ENCODE measurements at places on chromosomes 16 and 17.

- H3K36me3 ChIP-seq, result peaks cover 7% of the 10 kb centered on the region
- no peaks in the 10 kb centered on the region for H3K4me1 ChIP-seq
- no peak for DNase-seq
These were observed 18.9 kb upstream of the CYLD start for GRCh38 chr16:50722960-50723359.

DNA sequence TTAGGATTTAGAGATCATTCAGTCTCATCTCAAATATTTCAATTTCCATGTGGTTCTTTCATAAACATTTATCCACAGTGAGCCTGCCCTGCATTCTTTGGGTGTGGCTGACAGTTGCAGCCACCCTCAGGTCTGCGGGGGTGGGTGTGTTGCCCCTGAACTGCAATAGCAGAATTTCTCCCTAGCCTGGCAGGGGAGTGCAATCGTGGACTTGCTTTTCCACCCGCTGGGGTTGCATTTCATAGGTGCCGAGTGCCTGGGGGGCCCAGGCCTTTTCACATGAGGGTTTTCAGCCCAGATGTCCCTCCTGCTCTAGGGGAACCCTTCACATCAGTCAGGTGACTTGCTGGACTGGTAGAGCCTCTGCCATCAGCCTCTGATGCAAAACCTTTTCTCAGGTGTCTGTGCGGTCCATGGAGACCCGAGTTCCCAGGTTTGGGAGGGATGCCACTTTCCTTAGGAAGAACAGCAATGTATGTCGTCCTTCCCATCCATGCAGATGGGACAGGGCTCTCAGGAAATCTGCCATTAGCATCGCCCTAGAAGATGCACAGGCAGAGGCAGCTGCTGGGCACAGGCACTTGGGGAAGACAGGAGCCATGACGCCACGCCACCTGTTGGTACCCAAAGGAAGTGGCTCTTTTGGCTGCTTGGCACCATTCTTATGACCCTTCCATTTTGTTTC lies 2.4 kb upstream of the USP36 start:
- peak; percentile 66 for DNase-seq
- no peaks in the 10 kb centered on the region for H3K27me3 ChIP-seq
- no peak overlapping the region for H3K4me3 ChIP-seq
- peaks cover 15% of the 10 kb centered on the region for H3K4me1 ChIP-seq
- H3K27ac ChIP-seq, result no peak overlapping the region

DNA sequence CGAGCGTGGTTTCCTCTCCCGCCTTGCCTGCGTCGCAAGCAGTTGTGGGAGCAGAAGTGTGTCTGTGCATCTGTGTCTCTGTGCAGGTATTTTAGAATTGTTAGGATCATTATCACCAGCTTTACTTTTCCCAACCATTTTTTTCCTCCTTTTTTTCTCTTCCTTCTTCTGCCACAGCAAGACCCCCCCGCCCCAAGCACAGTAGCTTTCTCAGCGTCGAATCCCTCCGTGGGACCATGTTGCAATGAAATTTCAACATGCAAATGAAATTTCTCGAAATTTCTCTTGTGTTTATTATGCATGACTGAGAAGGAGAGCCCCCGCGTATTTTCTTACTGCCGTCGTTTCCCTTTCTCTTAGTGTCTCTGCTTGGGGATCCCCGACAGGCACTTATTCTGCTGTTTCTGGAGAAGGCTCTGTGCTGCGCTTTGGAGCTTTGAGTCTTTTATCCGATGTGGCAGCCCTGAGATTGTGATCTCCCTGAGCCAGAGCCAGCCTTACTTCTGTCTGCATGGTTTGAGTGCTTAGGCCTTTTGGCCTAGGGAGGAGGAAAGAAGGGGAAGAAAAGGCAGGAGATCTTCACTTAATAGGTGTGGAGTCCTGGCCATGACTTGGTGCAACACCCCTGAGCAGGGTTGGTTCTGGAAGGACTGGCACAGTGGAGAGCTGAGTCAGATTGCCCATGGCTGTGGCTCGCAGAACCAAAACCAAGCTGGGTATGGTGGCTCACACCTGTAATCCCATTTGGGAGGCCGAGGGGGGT lies 5.0 kb downstream of the ARMC7 start:
- no peak overlapping the region for H3K27ac ChIP-seq
- peaks cover 2% of the 10 kb centered on the region for H3K4me1 ChIP-seq
- no peak for DNase-seq
- H3K36me3 ChIP-seq, result no peaks in the 10 kb centered on the region
- peak overlapping the region; percentile 48 for H3K4me3 ChIP-seq

DNA sequence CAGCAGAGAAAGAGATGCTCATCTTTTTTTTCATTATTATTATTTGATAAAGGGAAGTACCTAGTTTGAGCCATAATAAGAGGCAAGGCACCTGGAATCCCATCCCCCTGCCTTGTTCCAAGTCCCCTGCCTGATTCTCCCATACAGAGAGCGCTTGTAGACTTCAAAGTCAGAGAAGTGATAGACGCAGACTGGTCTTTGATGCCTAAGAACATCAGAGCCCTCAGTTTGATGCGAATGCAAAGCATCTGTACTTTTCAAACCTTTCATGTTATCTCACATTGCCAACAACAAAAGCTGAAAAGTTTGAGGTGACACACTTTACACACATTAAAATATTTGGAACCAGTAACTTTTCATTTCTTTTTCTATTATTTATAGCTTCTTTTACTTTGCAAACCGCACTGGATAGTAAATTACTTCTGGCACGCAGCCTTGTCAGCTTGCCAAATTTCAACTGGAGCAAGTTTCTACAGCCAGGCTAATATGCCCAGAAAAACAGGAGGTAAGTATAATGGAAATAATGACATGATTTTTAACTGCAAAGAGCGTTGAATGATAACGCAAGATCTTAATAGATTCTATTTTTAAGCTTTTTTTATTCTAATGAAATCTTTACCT lies 5.9 kb upstream of the UTP6 start:
- no peak for DNase-seq
- no peaks in the 10 kb centered on the region for H3K4me1 ChIP-seq
- H3K27ac ChIP-seq, result no peak overlapping the region
